Stimulated activated CD8-positive, alpha-beta memory T cell treated with anti-CD3 and anti-CD28 coated beads, Interleukin-4, amount 100 ng/mL, for 48 hours (primary cell): ENCODE measurements at places on chromosomes 7 and 10.

DNA sequence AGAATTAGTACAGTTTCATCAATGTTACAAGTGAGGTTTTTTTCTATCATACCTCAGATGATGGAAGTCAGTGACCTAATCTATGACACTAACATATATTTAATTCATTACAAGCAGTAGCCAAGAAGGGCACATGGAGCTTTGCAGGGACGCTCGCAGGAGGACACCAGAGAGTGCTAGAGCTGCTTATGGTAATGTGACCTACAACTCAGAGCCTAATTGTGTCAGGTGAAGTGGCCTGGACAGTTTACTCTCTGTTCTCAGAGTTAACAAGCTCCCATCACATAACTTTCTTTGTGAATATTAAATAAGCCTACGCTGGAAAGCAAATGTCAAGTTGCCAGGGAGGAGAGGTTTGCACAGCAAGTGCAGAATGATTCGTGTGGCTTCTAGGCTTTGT lies 11.6 kb upstream of the CNNM2 start:
- DNase-seq: no peak

- no peak for DNase-seq
Observed at GRCh38 chr10:102135956-102136526, 3.2 kb downstream of the PPRC1 start.

DNA sequence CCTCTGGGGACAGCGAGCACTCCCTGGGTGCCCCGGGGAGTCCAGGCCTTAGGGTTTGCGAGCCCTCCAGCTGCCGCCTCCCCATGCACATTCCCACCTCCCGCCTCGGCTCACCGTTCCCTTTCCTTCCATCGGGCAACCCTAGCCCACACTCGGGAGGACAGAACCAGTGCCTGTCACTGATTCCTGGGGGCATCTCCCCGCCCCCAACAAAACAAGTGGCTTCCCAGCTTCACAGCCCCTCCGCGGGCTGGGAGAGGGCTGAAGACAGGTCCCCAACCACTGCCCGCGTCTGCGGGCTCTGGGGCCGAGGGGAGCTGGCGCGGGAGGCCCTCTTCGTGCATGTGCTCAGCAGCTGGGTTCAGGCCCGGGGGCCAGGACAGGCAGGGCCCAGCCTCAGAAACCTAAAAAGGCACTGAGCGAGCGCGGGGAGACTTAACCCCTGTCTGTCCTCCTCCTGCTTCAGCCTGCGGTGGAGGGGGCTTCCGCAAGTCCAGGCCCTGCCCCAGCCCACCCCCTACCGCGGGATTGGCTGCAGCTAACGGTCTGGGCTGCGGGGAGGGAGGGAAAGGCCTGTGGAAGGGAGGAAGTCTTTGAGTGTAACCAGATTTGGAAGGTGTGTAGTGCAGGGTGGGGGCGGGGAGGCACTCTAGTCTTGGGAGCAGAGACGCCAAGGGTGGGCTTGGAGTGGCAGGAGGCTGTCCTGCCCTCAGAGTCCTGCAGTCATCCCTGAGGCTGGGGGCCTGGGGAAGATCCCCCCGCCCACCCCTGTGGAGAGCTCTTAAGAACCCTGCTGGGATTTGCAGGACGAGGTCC lies 1.2 kb downstream of the FLNC start:
- DNase-seq: no peak

DNA sequence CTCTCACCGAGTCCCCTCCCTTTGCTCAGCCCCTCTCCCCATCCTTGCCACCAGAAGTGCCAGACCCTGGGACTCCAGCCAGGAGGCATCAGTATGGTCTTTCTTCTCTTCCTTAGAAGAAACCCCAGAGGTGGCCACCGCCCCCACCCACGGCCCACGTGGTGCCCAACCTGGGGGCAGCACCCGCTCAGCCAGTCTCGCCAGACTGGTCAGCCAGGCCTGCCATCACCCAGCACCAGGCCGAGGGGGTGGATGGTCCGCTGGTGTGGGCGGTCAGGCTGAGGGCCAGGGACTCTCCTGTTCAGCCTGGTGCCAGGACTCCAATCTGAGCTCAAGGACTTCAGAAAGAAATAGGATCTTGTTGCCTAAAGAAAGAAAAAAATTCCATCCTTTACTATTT lies 5.8 kb upstream of the CLDN4 start:
- DNase-seq: no peak

DNA sequence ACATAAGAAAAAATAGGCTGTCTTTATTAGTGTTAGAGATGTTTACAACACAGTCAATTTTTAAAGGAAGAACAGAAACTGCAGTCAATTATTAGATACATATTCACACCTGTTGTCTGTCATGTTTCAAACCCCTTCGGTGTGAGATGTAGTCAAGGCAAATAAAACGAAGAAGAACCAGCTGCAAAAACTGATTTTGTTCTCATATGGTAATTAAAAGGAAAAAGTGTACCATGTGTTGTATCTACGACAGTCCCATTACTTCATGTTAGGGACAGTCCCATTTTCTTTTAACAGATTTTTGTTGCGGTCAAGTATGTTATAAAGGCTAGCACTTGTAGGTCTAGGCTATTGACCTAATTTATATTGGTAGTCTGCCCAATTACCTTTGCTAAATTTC lies 149.4 kb downstream of the LRRN3 start:
- DNase-seq: no peak

DNA sequence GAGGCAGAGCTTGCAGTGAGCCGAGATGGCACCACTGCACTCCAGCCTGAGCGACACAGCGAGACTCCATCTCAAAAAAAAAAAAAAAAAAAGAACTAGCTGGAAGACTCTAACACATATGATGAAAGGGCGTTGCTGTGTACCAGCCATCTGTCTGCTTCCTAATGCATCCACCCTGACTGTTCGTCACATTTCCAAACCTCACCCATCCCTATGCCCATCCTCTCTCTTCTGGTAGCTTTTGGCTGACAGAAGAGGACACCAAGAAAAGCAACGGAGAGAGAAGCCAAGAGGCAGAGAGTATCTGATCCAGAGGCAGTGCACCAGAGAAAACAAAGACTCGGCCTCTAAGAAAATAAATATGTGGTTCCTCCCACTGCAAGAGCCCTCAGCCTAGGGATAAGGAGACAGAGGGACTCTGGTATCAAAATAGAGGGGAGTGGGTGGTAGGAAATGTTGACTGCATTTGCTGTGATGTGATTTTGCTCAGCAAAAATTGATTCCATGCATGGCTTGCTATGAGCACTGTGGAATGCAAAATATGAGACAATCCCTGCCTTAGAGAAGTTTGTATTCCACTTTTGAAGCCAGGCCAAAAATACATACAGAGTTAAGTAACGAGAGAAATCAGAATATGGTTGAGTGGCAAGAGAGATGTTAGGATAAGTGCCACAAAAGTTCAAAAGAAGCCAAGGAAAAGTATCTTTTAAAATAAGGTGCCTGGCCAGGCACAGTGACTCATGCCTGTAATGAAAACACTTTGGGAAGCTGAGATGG lies 100.8 kb upstream of the STK17A start:
- DNase-seq: no peak

DNA sequence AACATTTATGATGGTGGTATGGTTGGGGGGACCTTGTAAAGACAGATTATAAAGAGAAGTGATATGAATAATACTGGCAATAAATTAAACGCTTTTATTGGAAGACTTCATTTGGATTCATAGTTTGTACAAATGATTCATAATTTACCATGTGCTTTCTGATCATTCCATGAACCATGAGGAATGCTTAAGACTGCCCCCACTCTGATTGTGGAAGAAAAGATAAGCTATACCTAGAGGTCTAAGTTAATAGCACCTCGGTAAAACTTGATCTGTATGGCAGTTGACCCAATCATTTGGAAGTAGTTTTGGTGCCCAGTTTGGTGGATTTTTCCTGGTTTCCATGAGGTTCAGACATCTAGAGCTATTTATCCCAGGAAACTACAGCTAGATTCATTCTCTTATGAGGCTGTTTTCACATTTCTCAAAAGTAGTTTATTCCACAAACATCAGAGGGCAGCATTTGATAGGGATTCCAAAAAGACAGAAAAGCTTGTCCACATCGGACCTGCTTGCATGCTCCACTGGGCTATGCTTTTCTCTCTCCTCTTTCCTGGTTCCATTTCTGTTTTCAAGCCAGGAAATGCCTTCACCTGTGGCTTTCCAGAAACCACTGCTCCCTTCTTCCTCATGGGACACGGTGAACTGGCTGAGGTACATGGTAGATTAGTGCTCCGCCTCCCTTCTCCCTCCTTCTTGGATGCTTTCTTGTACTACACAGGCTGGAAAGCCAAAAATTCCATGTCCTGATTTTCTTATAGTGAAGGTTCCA lies 29.2 kb downstream of the TFAM start:
- DNase-seq: no peak
